Dermis microvascular lymphatic vessel endothelial cell (primary cell): ENCODE measurements at places on chromosomes 7 and 10.

DNA sequence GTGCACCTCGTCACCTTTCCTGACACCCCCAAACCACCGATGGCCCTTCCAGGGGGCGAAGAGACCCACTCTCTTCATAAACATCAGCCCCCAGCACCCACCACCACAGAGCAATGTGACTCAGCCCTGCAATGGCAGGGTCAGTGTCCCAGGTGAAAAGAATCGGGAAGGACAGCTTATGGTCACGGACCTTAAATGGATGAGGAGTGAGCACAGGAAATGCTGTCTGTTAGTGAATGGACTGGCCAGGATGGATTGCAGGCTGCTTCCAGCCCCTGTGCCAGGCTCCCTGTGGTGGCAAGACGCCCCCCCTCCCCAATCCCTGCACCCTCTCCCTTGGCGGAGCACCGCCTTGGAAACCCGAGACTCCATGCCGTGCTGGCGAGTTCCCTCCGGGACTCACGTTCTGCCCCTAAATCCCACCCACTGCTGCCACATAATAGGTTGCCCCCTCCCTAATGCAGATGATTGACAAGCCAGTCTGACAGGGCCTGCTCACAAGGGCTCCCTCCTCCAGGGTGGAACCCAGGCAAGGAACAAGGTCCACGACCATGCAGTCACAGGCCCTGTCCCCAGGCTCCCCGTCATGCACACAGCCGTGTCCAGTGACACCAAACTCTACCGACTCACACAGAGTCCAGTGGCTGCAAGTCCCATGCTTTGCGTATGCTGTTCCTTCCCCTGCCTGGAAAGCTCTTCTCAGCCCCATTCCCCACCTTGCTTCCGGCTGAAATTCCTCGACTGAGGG is 7.3 kb downstream of the ASB13 start:
- DNase-seq, result no peak

DNA sequence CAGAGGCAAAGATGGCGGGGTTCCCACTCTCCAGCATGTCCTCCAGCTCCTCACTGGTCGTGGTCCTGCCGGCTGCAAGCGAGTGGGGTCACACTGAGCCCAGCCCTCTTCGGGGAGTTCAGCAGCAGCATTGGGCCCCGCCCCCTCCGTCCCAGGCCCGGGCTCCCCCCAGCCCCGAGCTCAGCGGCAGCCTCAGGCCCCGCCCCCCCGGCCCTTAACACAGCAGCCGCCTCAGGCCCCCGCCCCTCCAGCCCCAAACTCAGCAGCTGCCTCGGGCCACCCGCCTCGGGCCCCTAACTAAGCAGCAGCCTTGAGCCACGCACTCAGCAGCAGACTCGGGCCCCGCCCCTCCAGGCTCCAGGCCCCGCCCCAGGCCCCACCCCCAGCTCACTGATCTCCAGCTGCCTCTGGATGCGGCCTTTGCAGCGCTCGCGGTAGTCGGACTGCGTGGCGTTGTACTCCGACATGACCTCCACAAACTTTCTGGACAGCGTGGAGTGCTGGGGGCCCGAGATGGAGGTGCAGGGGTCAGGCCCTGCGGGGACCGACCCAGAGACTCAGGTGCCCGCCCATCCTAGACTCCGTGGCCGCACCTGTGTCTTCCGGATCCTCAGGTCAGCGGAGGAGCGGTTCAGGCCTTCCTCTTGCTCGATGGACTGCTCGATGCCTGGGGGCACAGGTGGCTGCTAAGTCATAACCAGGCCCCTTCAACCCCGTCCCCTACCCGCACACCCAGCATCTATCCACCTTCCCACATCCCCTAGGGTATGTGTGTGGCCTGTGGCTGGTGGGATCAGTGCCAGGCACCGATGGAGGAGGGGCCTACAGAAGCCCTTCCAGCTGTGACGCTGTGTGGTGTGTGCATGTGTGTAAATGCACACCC is 15.5 kb downstream of the STX1A start:
- DNase-seq, result no peak

GRCh38 chr7:152760854-152761748 is 1.5 kb downstream of the ACTR3B start:
- no peak for DNase-seq

DNA sequence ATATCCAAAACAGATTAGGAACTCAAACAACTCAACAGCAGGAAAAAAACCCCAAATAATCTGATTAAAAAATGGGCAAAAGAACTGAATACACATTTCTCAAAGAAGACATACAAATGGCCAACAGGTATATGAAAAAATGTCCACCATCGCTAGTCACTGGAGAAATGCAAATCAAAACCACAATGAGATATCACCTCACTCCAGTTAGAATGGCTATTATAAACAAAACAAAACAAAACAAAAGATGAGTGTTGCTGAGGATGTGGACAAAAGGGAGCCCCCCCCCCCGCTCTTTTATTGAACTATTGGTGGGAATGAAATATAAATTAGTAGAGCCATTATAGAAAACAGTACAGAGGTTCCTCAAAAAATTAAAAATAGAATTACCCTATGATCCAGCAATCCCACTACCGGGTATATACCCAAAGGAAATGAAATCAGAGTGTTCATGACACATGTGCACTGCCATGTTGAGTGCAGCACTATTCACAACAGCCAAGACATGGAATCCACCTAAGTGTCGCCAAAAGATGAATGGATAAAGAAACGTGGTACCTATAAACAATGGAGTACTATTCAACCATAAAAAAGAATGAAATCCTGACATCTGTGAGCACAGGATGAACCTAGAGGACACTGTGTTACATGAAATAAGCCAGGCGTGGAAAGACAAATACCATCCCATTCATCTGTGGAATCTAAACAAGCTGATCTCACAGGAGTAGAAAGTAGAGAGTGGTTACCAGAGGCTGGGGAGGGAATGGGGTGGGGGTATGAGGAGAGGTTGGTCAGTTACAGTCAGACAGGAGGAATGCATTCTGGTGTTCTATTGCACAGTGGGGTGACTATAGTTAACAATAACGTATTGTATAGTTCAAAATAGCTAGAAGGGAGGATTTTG is 78.1 kb upstream of the RHEB start:
- no peak for DNase-seq

DNA sequence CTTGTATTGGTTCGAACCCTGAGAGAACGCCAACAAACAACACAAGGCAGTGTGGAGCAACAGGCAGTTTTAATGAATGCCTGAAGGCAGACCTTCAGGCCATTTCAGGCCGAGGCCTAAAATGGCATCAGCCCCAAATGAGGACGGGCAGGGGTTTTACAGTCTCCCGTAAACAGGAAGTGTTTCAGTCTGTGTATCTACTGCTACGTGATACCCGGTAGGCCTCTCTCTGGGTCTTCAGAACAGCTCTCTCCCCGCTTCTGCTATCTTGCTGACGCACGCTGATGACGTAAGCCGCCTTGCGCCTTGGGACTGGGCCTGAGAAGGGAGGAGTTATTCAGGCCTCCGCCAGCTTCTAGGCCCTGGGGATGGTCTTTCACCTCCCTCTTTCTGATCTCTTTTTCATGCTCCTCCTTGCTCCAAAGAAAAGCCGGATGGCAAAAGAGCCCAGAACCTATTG is 67.7 kb downstream of the ST8SIA6 start:
- DNase-seq, result no peak

- DNase-seq, result no peak
Measured at GRCh38 chr10:81082621-81083376, 545.1 kb downstream of the SH2D4B start.

GRCh38 chr10:108787932-108788331 is 1135.4 kb downstream of the XPNPEP1 start:
- DNase-seq, result no peak

DNA sequence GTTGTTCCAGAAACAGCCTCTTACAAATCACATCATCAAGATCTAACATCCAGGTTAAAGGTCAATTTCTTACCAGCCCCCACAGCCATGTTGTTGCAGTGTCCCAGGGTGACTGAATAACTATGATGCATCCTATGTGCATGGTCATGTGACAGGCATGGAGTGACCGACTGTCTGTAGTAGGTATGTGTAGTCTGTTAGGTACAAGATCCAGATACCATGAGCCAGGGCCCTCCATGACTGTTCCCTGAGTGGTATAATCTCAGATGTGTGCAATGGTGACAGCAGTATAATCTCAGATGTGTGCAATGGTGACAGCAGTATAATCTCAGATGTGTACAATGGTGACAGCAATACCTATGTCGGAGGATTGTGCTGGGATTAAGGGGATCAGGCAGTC is 8.8 kb downstream of the CDHR3 start:
- no peak for DNase-seq

GRCh38 chr10:123139521-123140163 is 3.9 kb downstream of the HMX3 start:
- DNase-seq, result no peak

- no peak for DNase-seq
Measured at GRCh38 chr7:150321788-150322113, 1.4 kb upstream of the LRRC61 start.

DNA sequence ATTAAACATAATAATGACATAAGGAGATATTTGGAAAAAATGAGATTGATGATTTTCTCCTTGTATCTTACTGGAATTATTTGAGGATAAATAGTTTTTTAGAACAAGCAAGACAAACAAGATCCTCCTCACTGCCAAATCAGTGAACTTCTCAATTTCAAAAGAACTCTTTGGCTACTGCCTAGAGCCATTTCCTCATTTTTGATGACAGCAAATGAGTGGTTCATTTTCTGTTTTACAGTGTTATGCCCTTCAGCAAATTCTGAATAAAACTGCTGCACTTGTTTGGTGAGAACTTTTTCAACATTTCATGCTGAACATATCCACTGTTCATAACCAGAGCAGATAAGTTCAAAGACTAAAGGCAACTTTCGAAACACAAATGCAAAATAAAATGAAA is 42.5 kb upstream of the AHR start:
- DNase-seq, result no peak

DNA sequence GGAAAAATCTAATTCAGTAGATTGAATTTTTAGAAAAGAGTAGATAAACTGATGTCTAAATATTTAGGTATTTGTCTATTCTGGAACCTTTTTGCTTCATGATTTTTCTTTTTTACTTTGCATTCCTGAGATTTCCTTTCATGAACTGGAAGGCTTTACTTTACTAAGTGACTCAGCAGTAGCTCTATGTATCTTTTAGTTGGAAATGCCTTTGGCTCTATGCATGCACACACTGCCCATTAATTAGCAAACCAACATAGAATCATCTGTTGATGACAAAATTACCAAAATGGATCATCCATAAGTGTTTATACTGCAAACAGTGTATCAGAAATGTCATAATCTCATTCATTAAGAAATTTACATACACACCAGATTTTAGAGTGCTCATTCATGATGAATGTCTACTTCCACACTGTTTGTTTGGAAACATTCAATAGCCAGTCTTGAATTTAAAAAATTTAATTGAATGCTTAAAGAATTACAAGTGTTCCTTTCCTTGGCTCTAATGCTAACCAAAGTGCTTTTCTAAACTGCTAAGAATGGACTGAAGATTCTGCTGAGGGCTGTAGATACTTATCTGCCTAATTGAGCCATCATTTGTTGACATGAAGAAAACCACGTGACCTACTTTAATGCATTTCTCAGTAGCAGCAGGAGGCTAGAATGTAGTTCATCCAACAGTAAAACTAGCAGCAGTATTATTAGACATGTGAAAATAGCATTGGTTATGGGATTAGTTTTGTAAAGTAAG is 282.0 kb downstream of the ADK start:
- DNase-seq, result no peak

GRCh38 chr10:6916601-6917000 is 336.5 kb upstream of the PRKCQ start:
- DNase-seq, result no peak

DNA sequence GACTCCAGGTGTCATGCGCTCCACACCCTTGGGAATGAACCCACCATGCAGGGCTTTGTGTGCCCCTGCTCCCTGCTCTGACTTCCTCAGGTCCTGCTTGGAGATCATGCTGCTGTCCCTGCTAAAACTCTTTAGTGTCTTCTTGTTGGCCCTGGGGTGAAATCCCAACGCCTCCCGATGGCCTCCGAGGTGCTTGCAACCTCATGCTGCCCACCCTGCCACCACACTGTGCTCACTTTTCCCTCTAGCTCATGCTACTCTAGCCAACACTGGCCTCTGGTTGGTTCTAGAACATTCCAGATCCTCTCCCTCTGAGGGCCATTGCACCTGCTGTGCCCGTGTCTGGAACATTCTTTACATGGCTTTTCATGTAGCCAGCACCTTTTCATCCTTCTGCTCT is 227.7 kb downstream of the ADAM12 start:
- DNase-seq, result no peak

DNA sequence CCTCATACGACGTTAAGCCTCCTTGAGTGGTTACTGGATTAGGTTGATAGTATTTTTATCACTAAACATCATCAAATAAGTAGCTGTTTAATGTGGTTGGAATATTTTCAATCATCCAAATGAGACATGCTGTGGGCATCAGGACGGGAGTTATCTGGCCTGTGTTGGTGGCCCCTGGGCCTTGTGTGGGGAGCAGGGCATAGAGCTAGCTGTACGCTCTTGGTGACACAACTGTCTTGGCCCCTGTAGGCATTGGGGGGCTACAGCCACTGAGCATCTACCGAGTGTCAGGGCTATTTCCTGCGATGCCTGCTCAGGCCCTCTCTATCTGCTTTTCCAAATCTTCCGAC is 28.3 kb downstream of the BAG3 start:
- DNase-seq, result no peak

DNA sequence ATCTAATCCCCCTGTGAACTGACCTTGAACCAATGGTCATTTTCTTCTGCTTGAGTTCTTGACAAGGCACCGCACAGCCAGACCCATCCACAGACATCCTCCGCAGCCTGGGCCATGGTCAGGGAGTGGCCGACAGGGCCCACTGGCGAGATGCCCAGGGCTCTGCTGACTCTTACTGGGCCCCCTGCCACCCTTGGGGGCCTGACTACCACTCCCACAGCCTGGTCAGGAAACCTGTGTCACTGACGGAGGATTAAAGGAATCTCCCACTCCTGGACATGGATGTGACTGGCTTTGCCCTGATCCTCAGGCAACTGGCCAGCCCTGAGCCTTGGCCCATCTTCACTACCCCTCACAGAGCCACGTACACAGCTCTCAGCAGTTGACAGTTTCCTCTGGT is 50.4 kb upstream of the ENO4 start:
- no peak for DNase-seq

GRCh38 chr10:105973902-105974301 is 1190.6 kb downstream of the SORCS1 start:
- no peak for DNase-seq

- peak; percentile 19 for DNase-seq
Measured at GRCh38 chr7:121561717-121562116, 165.6 kb upstream of the FAM3C start.

- no peak for DNase-seq
Measured at GRCh38 chr10:72109636-72110157, 21.3 kb upstream of the SPOCK2 start.

DNA sequence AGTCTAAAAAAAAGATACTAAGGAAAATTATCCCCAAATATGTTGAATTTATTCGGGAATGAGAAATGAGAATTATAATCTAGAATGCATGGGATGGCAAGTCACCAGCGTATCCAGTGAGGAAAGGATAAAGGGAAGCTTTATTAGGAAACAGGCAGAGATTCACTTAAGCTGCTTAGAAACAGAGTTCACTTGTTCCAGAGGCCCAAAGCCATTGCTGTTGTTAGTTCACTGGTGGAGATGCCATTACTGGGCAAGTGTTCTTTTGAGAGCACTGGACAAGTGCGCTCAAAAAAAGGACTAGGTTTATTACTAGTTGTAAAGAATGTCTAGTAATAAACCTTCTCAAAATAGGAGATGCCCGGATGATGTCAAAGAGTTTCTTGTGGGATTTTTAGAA is 51.2 kb downstream of the MICU1 start:
- DNase-seq, result no peak
